MV-4-11 (cell line): ENCODE measurements at places on chromosomes 6 and 20.

DNA sequence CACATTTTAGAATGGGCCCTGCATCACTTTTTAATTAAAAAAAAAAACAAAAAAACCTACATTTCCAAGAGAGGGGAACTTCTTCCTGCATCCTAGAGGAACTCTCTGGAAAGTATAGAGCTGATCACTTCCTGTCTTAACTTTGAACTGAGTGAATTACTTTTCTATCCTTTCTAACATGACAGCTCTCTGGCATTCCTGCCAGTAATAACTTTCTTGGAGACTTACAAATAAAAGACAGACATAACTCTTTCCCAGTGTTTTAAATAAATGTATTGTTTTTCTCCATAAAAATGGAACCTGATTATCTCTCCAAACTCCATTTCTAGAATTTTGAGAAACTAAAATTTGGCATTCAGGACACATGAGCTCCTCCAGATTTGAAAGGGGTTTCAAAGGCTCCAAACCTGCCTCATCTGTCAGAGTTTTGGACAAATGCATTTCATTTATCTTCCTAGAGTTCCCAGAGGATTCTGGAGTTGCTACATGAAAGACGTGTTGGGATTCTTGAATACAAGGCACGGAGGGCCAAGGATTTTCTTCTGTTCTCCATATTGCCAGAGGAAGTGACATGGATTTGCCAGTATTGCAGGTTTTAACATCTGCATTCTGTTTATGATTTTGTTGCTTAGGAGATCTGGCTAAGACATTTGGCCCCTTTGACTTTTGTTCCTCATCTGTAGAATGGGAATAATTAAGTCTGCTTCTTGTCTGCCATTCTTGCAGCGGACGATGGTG lies 2.0 kb upstream of the SMOC2 start:
- DNase-seq = no peak

GRCh38 chr6:39389484-39389767 lies 66.9 kb upstream of the KCNK16 start:
- no peak for DNase-seq

- DNase-seq = no peak
These were observed 138.1 kb upstream of the SLC24A3 start for GRCh38 chr20:19074356-19074755.

DNA sequence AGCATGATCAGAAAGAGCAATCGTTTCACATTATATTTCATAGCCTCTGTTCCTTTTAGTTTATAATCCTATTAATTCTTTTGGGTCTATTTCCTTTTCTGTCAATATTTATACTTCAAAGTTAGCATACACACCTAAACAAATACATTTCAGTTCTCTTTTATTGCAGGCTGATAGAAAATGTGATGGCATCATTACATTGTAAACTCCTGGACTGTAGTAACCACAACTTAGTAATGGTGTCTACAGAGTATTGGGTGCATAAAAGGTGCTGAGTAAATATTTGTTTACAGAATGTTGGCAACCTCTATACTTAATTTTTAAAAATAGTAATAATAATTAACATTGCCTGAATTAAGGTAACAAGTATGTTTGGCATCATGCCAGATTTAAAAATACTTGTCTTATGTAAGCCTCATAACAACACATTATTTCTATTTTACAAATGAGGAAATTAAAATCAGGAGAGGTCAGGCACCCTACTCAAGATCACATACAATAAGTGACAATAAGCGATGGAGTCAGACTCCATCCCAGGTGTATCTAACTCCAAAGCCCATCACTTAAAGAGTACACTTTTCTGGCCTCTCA lies 195.0 kb downstream of the UBE3D start:
- no peak for DNase-seq

DNA sequence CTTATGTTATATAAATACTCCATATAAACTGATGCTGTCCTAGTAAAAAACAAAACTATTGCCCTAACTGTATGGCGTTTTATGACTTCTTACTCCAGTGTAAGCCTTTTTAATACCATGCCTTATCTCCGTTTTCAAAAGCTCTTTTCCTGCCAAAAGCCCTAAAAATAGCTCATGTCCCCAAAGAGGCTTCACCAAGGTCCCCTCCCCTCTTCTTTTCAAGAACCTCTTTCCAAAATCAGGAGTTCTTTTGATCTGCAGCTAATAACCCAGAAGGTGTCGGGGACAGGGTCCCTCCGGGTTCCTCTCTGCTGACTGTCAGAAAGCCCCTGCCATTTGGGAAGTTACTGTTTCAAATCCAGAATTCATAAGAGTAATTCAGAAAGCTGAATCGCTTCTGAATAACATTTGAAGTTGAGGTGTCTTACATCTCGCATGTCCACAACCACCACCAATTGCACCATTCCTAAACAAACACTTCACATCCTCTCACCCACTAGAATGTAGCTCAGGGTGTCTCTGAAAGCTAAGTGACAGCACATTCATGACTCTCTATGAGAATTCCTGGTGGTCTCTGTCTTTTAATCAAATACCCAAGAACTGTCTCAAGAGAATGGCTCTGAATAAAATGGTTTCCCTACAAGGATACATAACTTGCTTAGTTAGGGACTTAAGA lies 13.3 kb downstream of the TASP1 start:
- DNase-seq = no peak

DNA sequence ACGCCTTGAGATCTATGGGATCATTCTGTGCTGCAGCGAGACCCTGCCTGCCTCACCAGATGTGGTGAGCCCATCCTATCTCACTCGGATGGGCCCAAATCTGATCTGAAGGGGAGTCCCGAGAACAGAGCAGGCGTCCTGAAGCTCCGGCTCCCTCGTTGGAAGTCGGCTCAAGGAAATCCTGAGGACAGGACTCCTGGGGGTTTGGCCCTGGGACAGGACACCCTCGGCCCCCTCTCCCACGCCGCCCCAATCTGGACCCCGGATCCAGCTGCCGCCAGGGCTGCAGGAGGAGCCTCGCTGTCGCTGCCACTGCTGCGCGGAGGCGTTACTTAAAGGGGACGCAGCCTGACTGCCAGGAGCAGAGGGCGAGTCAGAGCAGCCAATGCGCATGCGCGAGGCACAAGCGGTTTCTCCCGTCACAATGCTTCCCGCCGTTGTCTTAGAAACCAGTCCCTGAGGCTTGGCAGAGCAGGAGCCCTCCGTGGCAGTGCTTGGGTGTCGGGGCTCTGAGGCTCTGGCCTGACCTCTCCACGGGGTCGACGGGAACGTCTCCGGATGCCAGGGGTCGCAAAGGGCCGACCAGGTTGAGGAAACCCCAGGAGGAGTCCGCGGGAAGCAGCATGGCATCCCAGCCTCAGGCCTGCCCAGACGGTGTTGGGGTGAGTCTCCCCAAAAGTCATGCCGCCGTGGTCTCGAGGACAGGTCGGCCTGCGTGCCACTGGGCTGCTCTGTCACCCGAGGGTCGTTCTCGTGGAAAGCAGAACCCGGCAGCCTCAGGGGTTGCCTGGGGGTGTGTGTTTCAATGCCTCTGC lies 1567.8 kb upstream of the DEFB115 start:
- no peak for DNase-seq

GRCh38 chr6:148349466-148349865 lies 6.8 kb downstream of the SASH1 start:
- no peak for DNase-seq

DNA sequence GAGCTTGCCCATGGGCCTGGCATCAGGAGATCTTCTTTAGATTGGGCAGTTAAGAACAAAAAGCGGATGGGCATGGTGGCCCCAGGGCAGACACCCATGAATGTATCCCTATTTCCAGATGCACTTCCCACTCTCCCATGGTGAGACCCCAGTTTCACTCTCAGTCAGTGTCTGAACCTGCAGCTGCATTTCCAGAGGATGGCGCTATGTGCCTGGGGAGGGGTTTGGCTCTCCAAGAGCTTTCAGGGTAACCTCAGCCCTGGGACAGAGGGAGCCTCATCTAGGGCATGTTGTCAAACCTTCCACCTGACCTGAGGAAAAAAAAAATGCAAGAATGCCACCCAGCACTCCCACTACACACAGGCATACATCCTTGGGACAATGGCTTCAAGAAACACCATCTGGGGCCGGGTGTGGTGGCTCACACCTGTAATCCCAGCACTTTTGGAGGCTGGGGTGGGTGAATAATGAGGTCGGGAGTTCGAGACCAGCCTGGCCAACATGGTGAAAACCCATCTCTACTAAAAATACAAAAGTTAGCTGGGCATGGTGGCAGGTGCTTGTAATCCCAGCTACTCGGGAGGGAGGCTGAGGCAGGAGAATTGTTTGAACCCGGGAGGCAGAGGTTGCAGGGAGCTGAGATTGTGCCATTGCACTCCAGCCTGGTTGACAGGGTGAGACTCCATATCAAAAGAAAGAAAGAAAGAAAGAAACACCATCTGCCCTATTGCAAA lies 1.9 kb downstream of the CST9L start:
- DNase-seq = no peak
